ENCODE measurements at places on chromosomes 5 and 9.

- DNase-seq: no peak
Observed at GRCh38 chr9:116361547-116361946, 208.0 kb downstream of the PAPPA start.

DNA sequence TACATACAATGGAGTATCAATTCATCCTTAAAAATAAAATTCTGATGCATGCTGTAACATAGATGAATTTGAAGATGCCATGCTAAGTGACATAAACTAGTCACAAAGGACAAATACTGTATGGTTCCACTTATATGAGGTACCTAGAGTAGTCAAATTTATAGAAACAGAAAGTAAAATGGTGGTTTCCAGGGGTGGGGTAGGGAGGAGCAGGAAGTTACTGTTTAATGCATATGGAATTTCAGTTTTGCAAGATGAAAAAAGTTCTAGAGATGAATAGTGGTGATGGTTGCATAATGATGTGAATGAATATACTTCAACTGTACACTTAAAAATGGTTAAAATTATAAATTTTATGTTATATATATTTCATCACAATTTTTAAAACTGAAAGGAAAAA lies 57.3 kb upstream of the FNIP1 start:
- DNase-seq: no peak

- DNase-seq: peak; percentile 92
Observed at GRCh38 chr9:136587145-136587943, 41.5 kb upstream of the NOTCH1 start.

- no peak for DNase-seq
Observed at GRCh38 chr5:42591015-42591414, 165.6 kb upstream of the CCDC152 start.

- no peak for DNase-seq
Observed at GRCh38 chr9:14478175-14479162, 164.5 kb upstream of the NFIB start.

DNA sequence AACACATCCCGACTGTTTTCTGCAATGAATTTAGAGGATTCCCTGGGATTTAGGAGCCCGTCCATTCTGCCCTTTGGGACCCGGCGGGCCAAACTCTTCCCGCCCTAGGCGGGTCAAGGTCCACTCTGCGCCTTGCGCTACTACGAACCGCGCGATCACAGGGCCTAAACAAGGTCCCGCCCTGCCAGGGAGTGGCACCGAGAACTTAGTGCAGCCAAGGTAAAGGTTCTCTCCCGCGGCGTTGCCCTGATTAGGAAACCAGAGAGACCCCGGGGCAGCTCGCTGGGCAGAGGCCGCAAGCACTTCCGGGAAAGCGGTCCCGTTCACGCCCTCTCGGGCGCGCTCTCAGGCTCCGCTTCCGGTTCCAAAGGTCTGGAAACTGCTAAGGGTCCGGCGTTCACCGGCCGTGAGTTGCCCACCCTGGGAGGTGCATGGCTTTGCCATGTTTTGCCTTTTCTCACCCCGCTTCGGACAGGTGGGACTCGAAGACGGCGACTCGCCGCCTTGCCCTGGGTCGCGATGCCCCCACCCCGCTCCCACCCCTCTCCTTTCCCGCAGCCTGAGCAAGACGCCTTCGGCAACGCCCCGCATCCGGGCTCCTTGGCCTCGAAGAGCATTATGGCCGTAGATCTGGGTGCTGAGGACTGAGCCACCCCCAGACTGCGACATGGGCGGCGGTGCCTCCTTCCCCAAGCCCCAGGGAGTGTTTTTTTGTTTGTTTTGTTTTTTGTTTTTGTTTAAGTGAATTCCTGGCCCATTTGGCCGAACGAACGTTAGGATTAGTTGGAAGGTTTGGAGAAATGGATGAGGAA lies 23.4 kb downstream of the HNRNPK start:
- no peak for DNase-seq

DNA sequence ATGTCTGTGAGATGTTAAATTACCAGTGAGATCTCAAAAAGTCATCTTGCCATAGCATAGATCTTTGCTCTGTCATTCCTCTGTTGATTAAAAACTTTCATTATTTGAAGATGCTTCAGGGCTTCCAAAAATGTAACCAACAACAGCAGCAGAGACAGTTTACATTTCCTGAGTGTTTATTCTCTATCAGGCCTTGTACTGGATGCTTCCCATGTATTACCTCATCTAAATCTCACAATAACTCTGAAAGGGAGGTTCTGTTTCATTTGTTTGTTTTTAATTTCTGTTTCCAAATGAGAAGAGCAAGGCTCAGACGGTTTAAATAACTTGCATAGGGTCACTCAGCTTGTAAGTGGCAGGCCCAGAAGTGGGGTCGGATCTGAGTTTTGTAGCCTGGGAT lies 45.2 kb downstream of the MRRF start:
- no peak for DNase-seq

GRCh38 chr9:109181284-109181683 lies 14.2 kb upstream of the FRRS1L start:
- DNase-seq: no peak

GRCh38 chr9:70470050-70471015 lies 55.9 kb upstream of the KLF9 start:
- no peak for DNase-seq

- DNase-seq: no peak
Observed at GRCh38 chr5:5105531-5105930, 34.6 kb upstream of the ADAMTS16 start.

DNA sequence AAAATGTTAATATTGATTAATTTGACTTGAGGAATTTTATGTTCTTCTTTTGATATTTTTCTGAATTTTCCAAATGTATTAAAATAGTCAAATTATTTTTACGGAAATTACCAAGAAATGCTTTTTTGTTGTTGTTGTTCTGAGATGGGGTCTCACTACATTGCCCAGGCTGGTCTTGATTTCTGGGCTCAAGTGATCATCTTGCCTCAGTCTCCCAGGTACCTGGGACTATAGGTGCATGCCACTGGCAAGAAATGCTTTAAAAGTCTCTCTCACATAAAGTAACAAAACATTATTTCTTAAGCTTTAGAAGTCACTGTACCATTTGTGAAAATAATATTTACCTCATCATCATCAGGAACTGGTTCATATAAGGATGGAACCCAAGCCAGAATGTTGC lies 43.0 kb upstream of the ELOVL7 start:
- DNase-seq: no peak

GRCh38 chr9:2936221-2936620 lies 92.3 kb upstream of the PUM3 start:
- DNase-seq: no peak

- DNase-seq: no peak
Observed at GRCh38 chr5:177232358-177232757, 71.2 kb downstream of the RAB24 start.

- no peak for DNase-seq
Observed at GRCh38 chr5:74232276-74232675, 408.3 kb downstream of the ENC1 start.

DNA sequence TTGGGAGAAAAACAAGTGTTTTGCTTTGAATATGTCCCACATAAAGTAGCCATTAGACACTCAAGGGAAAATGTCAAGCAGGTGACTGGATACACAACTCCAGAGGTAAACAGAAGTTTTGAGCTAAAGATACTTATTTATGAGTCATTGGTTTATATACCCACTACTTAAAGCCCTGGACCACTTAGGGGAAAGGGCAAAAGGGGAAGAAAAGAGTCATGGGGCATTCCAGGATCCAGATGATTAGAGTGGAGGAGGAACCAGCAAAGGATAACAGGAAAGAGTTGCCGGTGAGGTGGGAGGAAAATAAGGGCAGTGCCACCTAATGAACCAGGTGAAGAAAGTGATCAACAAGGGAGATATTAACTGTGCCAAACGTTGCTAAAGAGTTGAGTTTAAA lies 254.2 kb upstream of the NR4A3 start:
- DNase-seq: no peak

DNA sequence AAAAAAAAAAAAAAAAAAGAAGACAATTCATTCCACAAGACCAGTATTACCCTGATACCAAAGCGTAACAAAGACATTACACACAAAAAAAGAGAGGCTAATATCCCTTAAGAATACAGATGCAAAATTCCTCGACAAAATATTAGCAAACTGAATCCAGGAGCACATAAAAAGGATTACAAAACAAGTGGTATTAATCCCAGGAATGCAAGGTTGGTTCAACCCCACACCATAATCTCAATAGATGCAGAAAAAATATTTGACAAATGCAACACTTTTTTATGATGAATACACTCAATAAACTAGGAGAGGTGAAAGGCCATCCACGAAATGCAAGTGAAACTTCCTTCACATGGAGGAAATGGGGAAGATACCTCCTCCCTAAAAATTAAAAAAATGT lies 80.1 kb upstream of the TLR4 start:
- no peak for DNase-seq

DNA sequence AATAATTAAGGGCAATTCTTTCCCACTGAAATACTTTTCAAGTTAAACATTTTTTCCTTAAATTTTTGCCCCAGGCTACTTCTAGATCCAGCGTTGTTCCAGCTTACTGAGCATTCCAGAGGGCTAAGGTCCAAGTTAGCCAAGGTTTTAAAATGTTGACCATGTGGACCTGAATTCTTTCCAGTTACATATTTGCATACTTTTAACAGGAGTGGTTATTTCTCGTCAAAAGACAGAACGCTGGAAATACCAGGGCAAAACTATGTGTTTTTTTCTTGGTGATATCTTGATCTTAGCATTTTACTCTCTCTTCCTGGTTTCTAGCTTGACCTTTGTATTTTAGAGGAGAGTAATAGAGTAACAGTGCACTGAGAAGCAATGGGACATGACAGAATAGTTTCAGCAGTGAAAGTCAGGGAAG lies 32.8 kb downstream of the TMC1 start:
- no peak for DNase-seq

DNA sequence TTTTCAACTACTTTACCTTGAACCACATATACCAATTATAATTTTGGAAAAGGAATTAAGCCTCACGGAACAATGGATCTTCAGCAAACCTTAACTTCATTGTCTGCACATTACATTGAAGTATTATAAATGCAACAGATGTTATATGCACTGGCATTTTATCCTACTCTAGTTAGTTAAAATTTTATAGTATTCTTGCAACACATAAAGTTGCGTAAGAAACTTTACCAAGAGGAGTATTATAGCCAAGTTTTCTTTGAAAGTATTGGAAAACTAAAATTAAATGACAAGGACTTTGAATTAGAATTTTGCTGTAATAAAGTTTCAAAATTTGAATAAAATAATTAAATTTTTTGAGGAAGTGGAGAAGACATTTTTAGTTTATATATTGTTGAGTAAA lies 63.4 kb upstream of the SREK1 start:
- no peak for DNase-seq

- DNase-seq: no peak
Observed at GRCh38 chr9:72985746-72986145, 32.9 kb upstream of the ALDH1A1 start.

DNA sequence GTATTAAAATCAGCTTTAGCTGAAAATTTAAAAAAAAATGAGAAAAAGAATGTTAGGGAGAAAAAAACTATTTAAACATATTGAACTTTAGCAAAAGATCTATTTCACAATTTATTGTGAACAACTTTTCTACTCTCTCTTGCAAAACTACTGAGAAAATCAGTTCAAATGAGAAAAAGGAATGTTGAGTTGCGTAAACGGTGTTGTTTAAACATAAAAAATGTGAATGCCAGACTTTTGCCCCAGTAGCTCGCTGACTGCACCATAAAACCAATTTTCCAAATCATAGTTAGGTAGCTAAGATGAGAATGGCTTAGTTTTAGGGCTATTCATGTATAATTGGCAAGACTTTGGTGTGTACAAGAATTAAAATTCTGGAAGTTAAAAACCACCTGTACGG lies 13.4 kb upstream of the RAD23B start:
- no peak for DNase-seq

- no peak for DNase-seq
Observed at GRCh38 chr5:69048230-69048629, 45.6 kb upstream of the SLC30A5 start.

GRCh38 chr9:120643061-120643460 lies 63.1 kb upstream of the CDK5RAP2 start:
- no peak for DNase-seq

- no peak for DNase-seq
Observed at GRCh38 chr9:124146031-124146561, 111.7 kb upstream of the NEK6 start.

- DNase-seq: no peak
Observed at GRCh38 chr9:129569502-129570449, 51.1 kb downstream of the C9orf50 start.

DNA sequence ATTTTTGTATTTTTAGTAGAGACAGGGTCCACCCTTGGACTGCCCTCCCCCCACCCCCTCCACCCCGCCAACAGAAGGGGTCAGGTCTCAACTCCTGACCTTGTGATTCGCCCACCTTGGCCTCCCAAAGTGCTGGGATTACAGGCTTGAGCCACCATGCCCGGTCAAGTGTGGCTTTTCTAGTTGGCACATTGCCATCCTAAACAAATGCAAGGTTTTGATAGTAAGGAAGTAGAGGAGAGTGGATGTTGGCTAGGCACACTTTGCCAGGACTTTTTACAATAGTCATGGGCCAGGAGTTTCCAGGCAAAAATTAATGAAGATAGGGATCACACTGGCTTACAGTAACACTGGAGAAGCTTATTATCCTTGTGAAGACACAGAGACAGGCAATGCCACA lies 62.4 kb downstream of the GALNT12 start:
- DNase-seq: no peak

DNA sequence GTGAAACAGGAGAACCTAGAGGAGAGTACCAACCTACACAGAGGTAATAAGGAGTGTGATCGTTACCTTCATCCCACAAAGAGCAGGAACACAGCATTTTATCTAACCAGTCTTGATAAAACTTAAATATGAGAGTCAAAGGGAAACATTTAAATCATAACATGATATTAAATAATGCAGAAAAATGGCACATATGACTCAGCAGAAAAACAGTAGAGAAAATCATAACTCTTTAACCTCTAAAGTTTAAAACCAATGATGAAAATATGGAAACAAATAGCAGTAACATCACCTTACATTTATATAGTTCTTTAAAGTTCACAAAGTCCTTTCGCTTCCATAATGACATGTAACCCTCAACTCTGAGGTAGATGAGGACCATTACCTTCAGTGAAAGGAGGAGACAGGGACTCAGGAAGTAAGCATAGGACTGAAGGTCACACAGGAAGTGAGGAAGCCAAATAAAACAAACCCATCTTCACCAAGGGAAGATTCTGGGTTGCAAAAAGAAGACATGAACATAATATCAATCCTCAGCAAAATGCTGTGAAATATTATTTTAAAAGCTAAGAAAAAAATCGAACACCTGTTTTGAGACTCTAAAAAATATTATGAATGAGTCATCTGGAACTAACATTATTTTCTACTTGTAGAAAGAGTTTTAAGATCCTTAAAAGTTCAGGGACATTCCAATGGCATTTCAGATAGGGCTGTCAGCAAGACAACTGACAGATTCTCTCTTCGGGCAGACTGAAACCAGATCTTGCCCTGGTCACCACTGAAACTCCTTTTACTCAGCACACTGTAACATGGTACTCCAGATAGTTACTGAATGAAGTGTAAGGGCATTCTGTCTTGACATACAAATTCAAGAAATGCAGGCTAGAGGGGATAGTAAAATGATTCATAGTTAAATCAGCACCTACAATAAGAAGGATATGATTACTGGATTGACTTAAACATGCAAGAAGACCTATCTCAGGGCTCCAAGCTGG lies 148.5 kb downstream of the EPB41L4A start:
- no peak for DNase-seq
